PC-3 (cell line): ENCODE measurements at places on chromosomes 1 and 21. TPM values are rescaled to one million over a fixed set of nuclear protein-coding genes. Genes with fewer than 3 reads are reported as not detected.
A peak's percentile ranks its signal among the peaks of the same experiment; 100 is the strongest.

PRKAB2 gene
- 16.0 and 23.5 TPM in 2 replicates for total RNA-seq

ETS2 gene
- 127 and 146 TPM in 2 replicates for total RNA-seq

KCND3 gene
- not detected in 2 replicates for total RNA-seq

PLCH2 gene
- total RNA-seq = 5.9 and 7.2 TPM in 2 replicates

LRRC53 gene
- not detected in 2 replicates for total RNA-seq

CELA3A gene
- not detected in 2 replicates for total RNA-seq

FAM43B gene
- 0.11 TPM in 1 of 2 replicates, not detected in the other for total RNA-seq

ZBTB8B gene
- total RNA-seq = 0.22 and 0.23 TPM in 2 replicates

C1orf87 gene
- total RNA-seq = not detected in 2 replicates

LINGO4 gene
- not detected in 2 replicates for total RNA-seq

CTH gene
- total RNA-seq = 8.5 and 13.2 TPM in 2 replicates

GSTM1 gene
- not detected in 2 replicates for total RNA-seq

TMEM52 gene
- 22.6 and 29.1 TPM in 2 replicates for total RNA-seq

LAMTOR2 gene
- total RNA-seq = 130 TPM in 2 replicates

PROK1 gene
- total RNA-seq = not detected in 2 replicates

- DNase-seq = no peak
Measured at GRCh38 chr1:192512426-192513162, 63.0 kb upstream of the RGS1 start.

DNA sequence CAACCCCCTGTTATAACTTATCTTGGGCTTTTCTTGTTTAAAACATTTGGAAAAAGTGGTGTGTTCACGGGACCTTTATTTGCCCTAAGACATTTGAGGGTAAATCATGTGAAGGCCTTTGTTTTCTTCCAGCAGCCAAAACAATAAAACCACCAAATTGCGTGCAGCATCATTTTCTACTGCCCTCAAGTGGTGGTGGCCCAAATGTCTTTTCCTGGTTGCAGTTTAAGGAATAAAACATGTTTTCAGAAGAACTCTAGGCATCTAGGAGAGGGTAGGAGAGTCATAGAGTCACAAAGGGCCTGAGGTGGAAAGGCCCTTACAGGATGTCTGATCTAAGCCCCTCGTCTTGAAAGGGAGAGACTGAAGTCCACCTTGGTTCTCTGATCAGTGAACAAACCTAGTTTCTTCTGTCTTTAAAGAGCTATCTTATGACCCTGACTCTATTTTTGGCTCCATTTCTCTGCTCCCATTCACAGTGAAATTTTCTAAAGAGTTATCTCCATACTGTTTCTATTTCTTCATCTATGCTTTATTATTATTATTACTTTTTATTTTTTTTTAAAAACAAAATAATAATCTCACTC, 16.0 kb upstream of the EPS15 start:
- DNase-seq = peak; percentile 81

DNA sequence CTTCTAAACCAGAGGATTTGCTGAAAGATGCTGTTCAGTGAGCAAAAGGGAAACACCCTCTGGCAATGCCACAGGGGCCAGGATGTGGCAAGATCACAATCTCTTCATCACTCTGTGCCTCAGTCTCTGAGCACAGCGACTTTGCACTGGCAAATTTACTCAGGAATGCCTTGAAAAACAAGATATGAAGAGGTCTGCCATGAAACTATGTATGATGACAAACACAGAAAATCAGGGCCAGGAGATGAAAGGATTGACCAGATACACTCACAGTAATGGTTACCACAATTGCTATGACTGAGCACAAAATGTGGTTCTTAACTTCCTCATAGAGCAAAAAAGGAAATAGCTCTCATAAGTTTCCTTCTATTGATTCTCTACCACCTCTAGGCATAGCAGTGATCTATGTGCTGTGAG, 5.8 kb downstream of the TTC13 start:
- peak; percentile 53 for DNase-seq

GRCh38 chr1:84407958-84408422, 9.7 kb downstream of the DNASE2B start:
- no peak for DNase-seq

DNA sequence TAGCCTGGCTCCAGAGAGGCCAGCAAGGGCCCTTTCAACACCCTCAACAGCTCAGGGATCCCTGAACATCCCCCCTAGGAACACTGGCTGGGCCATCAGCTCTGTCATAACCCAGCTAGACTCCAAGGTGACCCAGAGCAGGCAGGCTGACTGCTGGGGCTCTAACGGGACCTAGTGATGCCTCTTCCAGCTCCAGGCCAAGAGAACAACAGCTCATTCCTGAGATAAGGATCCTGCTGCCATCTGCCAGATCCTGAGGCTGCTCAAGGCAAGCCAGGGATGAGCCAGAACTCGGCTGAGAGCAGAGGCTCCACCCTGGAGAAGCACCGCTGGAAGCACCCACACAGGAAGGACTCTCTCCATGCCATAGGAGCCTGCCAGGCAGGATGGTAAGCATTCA, 2.0 kb downstream of the VSIG8 start:
- no peak for DNase-seq

DNA sequence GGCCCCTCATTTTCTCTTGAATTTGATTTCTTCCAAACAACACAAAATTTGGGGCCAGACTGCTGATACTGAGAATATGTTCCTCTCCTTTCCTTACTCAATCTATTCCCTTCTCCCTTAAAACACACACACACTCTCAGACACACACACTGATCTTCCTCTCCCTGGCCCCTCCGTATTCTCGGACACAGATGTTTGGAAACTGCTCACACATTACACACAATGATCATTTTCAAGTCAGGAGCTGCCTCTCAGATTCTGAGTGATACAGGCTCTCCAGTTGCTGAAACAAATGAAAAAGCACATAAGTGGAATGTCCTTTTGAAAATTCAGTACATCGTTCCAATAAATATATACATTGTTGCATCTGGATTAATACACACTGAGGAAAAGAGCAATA, 161.3 kb downstream of the CLEC20A start:
- no peak for DNase-seq

- DNase-seq = no peak
Measured at GRCh38 chr1:29171089-29171488, 10.6 kb downstream of the SRSF4 start.

GRCh38 chr21:28731700-28732321, 260.9 kb downstream of the LTN1 start:
- no peak for DNase-seq

DNA sequence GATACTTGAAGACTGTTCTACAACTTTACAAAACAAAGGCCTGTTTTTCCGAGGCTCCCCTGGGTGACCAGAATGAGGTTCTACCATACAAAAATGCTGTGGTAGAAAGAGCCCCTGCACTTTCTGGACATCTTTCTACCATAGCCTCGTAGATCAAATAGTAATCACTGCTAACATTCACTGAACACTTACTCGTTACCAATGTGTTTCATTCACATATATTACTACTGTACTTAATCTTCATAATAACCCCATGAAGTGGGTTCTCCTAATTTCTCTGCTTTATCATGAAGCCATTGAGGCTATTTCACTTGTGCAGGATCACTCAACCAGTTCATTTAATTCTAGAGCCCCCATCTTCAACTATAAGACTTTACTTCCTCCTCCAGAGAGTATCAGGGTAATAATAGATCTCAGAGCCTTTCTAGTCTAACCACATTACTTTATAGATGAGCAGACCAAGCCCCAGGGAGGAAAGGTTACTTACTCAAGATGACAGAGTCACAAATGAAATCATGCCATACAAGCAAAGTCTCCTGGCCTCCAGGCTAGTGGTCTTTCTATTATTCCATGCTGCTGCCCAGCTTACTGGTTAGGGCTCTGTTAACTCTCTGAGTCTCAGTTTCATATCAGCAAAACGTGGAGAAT, 46.7 kb upstream of the OSBPL9 start:
- DNase-seq = peak; percentile 71

GRCh38 chr1:66353257-66353656, 180.7 kb upstream of the SGIP1 start:
- no peak for DNase-seq

- DNase-seq = no peak
Measured at GRCh38 chr1:183284086-183284485, 98.0 kb downstream of the LAMC2 start.

DNA sequence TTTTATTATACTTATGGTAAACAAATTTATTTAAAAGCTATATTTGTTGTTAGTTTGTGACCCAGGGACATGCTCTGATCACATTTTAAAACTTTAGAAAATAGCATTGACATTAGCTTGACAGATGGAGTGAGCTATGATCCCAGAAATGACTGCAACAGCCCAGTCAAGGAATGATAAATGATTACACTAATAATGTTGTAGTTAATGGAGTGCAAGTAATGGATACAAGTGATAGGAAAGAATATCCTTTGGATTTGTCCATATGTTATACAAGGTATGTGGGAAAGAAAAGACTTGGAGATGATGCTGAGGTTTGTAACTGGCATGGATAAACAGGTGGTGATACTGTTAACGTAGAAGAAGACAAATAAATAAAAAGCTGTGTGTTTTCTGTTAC, 1908.7 kb downstream of the MRPL39 start:
- DNase-seq = no peak

DNA sequence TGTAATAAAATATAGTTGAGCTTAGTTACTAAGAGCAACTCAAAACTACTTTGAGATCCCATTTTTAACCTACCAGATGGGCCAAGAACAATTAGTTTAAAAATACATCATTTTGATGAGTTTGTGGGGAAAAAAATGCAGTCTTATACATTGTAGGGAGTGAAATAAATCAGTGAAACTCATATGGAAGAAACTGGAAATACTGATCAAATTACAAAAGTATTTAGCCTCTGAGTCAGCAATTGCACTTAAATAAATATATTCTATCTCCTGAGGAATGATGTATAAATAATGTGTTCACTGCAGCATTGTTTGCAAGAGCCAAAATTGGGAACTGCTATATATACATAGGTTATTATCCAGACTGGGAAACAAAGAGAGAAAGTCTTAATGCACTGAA, 4.6 kb upstream of the SMCP start:
- DNase-seq = peak; percentile 65

- peak; percentile 17 for DNase-seq
Measured at GRCh38 chr1:50275566-50275965, 147.7 kb downstream of the DMRTA2 start.

DNA sequence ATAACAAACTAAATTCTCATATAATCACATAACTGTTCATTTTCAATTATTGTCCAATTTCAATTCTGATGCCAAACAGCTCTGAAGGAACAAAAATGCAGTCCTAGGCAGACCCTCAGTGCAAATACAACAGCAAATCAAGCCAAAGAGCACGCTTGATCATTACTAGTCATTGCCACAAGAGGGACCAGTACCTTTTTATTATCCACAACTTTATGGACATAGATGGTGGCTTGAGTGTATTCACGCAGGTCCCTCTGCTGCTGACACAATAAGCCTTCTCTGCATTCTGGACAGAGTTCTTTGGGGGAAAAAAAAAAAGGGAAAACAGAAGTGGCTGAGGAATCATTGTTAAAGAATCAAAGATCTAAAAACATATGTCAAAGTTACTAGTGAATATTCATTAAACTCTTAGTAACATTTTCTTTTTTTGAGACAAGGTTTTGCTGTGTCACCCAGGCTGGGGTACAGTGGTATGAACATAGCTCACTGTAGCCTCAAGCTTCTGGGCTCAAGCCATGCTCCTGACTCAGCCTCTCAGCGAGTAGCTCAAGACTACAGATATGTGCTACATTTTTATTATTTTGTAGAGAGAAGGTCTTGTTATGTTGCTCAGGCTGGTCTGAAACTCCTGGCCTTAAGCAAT, 34.3 kb upstream of the RAP1GAP start:
- DNase-seq = peak; percentile 45

DNA sequence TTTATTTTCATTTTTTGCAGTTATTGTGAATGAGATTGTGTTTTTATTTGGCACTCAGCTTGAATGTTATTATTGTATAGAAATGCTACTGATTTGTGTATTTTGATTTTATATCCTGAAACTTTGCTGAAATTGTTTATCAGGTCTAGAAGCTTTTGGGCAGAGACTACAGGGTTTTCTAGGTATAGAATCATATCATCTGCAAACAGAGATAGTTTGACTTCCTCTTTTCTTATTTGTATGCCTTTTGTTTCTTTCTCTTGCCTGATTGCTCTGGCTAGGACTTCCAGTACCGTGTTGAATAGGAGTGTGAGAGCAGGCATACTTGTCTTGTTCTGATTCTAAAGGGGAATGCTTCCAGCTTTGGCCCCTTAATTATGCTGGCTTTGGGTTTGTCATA, 27.3 kb downstream of the ZNF691 start:
- DNase-seq = no peak

GRCh38 chr1:53617851-53618499, 121.0 kb downstream of the GLIS1 start:
- no peak for DNase-seq

- DNase-seq = no peak
Measured at GRCh38 chr1:47664356-47664755, 226.5 kb downstream of the FOXD2 start.

GRCh38 chr1:230191079-230191804, 124.2 kb downstream of the GALNT2 start:
- DNase-seq = no peak

DNA sequence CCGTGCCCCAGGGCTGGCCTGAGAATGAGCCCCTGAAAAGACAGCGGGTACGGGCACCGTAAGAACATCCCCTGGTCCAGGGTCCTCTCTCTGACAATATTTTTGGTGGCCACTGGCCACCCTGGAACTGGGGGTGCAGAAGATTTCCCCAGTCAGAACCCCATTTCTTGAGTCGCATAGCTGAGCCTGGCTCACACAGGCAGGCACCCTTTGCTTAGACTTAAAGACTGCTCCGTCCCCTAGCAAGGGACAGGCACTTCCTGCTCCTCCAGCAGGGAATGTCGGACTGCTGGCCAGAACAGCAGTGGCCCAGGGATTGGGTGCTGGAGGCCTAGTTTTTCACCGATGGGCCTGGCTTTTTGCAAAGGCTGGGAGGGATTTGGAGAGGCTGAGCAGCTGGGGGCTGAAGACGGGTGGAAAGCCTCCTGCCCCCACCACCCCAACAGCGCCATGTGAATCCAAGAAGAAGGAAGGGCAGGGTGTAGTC, 4.3 kb downstream of the OLIG2 start:
- DNase-seq = no peak

GRCh38 chr1:78427506-78427905, 63.3 kb upstream of the PTGFR start:
- no peak for DNase-seq

DNA sequence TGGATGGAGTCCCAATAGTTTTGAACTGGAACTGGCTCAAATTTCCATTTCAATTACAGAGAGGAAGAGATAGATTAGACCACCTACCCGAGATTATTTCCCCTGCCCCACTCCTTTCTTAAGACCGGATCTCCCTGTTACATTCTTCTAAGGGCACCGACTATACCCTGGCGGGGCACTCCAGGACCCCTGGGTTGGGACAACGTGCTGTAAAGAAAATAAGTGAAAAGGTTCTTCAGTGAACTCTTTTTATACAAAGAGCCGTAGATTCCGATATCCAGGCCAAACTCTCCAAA, 6.7 kb downstream of the NR5A2 start:
- DNase-seq = no peak

GRCh38 chr1:240737298-240737697, 125.3 kb upstream of the GREM2 start:
- DNase-seq = peak; percentile 82
